HTR-8/SVneo (cell line): ENCODE measurements at places on chromosomes 3 and 15.
A peak's percentile ranks its signal among the peaks of the same experiment; 100 is the strongest.

DNA sequence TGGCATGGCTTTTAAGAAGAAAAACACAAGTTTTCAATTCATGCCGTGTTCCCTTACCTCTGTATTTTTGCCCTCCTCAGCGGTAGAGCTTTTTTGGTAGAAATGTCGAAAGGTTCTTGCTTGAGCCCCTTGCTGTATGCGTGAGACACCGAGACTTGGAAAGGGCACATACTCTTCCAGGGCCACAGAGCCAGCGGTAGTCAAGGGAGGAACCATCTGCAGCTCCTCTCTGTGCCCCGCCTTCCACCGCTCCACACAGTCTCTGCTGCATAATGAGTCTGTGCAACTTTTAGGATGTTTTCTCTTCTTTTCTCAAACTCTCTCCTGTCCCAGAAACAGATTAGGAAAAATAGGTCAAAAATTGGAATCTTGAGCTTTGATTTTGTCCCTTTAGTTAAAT is 77.5 kb downstream of the LPP start:
- no peak for DNase-seq

- no peak for DNase-seq
Measured at GRCh38 chr3:168333410-168333935, 237.7 kb upstream of the GOLIM4 start.

- DNase-seq = no peak
Measured at GRCh38 chr15:64960153-64960552, 29.6 kb downstream of the SPG21 start.

- DNase-seq = peak; percentile 48
Measured at GRCh38 chr3:141401573-141402475, 33.5 kb downstream of the ZBTB38 start.

GRCh38 chr3:182755712-182756111 is 37.6 kb upstream of the ATP11B start:
- DNase-seq = no peak

DNA sequence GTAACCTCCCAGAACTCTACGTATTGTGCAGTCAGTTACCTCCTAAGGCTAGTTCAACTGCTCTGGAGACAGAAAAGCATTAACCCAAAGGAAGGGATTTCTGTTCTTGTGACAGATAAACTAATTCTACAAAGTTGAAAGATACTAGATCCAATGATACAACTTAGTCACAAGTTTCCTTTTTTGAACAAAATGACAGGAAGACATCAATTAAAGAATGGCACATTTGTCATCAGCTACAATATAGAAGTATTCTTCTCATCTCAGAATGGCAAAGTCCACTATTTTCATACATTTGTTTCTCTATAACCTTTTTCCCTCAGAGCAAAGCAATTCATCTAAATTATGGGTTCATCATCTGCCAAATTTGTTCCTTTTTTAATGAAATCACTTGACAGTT is 43.7 kb downstream of the ISL2 start:
- DNase-seq = no peak

DNA sequence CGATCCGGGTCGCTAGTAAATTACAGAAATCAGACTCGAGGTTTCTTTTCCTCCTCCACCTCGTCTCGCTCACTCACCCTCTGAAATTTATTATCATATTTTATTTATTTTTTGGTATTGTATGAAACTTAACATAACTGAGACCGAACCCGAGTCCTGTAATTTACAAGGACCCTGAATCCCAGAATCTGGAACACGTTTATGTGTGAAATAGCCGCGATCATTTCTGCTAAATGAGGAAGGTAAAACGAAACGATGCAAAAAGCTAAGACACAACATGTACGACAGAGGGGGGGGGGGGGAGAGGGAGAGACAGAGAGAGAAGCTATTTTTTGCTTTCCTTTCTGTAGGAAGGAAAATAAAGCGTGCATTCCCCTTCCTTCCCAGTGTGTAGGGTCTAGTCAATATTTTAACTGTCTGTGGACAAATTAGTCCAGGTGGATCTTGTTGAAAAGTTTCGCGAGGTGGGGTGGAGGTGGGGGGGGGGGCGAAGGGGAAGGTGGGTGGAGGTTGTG is 1.6 kb downstream of the BBX start:
- no peak for DNase-seq

DNA sequence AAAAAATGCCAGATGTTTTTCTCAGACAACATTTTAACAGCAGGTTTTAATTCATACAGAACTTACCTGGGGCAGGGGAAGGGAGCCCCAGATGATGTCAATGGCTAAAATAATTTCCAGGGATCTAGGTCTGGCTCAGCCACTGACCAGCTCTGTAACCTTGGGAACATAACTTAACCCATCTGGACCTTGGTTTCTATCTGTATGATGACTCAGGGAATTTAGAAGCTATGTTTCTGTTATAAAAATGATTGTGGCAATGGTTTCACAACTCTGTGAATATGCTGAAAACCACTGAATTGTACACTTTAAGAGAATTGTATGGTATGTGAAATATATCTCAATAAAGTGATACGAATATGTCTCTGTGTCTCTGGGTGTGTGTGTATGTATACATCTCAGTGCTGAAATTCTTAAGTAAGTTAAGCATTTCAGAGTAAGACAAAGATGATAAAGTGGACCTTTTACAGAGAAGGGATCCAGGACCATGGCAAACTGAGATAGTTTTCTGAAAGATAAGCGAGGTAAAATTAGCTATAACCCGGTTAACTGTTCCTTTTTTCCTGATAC is 2.9 kb downstream of the SH3GL3 start:
- DNase-seq = no peak

- DNase-seq = no peak
Measured at GRCh38 chr3:150351398-150351797, 56.7 kb upstream of the TSC22D2 start.

GRCh38 chr15:58249646-58250312 is 111.6 kb downstream of the AQP9 start:
- no peak for DNase-seq

GRCh38 chr3:140270329-140270728 is 335.3 kb downstream of the CLSTN2 start:
- no peak for DNase-seq

DNA sequence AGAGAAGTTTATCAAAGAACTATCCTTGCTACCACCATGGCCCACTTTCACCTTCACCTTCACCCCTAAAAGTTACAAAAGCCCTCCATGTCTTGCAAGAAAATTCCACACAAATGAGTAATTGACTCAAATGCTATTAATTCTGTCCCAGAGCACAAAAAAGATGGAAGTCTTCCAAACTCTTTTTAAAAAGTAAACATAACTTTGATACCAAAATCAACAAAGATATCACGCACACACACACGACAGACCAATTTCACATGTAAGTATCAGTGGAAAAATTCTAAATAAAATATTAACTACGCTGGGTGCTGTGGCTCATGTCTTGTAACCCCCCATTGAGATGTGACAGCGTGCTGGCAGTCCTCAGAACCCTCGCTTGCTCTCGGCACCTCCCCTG is 1.1 kb upstream of the MCCC1 start:
- DNase-seq = no peak

GRCh38 chr15:81293728-81294515 is 30.0 kb downstream of the STARD5 start:
- no peak for DNase-seq

- peak; percentile 20 for DNase-seq
Measured at GRCh38 chr3:183188895-183189462, 26.4 kb upstream of the LAMP3 start.

- DNase-seq = no peak
Measured at GRCh38 chr3:197021729-197022404, 7.8 kb downstream of the MELTF start.

GRCh38 chr3:187763850-187764648 is 18.8 kb upstream of the BCL6 start:
- DNase-seq = no peak

GRCh38 chr3:150878996-150879575 is 26.2 kb downstream of the MINDY4B start:
- no peak for DNase-seq

GRCh38 chr3:14874784-14875183 is 56.0 kb downstream of the FGD5 start:
- DNase-seq = no peak

GRCh38 chr3:122977746-122978466 is 49.7 kb downstream of the SEMA5B start:
- peak; percentile 91 for DNase-seq

GRCh38 chr15:49438962-49439631 is 16.1 kb downstream of the FGF7 start:
- no peak for DNase-seq

GRCh38 chr3:21259896-21260295 is 491.1 kb downstream of the ZNF385D start:
- no peak for DNase-seq

GRCh38 chr3:122754929-122755328 is 38.7 kb downstream of the HSPBAP1 start:
- DNase-seq = peak; percentile 48

DNA sequence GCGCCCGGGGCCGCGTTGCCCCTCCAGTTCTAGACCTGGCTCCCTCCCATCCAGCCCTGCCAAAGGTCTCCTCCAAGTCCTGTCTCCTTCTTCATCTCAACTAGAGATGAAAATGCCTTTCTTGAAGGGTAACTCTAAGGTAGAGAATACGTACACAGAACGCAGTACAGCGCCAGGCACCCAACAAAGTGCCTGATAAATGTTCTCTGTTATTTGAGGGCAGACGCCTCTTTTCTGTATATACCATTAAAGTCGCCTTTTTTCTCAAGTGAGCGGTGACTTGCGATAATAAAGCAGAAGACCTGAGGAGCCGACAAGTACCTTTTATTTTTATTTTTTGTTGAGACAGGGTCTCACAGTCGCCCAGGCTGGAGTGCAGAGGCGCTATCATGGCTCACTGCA is 809 bp downstream of the CRTAP start:
- no peak for DNase-seq

GRCh38 chr15:66193066-66193465 is 60.5 kb downstream of the MEGF11 start:
- DNase-seq = no peak

GRCh38 chr3:162175878-162176277 is 679.3 kb downstream of the OTOL1 start:
- DNase-seq = no peak

DNA sequence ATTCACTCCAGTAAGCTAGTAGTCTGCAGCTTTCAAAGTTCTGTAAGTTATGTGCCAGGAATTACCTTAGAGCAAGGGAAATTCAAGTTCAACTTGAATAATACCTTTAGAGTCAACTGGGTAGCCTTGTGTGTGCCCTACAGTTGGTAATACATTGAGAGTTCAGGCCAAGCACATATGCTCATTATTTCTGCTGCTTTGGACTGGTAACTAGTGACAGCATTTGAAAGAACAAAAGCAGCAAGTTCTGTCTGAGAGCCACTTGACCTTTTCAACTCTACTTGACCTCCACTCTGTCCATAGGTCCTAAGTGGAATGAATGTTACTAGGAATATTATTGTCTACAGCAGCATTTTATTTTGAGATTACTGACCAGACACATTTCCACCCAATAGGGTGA is 723.5 kb downstream of the NLGN1 start:
- DNase-seq = no peak

- DNase-seq = no peak
Measured at GRCh38 chr15:65195548-65195923, 10.4 kb upstream of the CLPX start.

GRCh38 chr15:76310475-76311099 is 682 bp downstream of the ETFA start:
- peak; percentile 20 for DNase-seq

- DNase-seq = no peak
Measured at GRCh38 chr3:174937478-174937877, 78.3 kb downstream of the NAALADL2 start.

GRCh38 chr3:81713031-81713430 is 48.4 kb downstream of the GBE1 start:
- DNase-seq = no peak

GRCh38 chr3:6216135-6217026 is 644.5 kb upstream of the GRM7 start:
- no peak for DNase-seq
